Lung (tissue), 17 donors: ENCODE measurements at places on chromosomes 3 and 15. TPM values are rescaled to one million over a fixed set of nuclear protein-coding genes. Genes with fewer than 3 reads are reported as not detected.

- no peak for DNase-seq
Measured at GRCh38 chr3:100317912-100318311, 16.6 kb upstream of the NIT2 start.

DNA sequence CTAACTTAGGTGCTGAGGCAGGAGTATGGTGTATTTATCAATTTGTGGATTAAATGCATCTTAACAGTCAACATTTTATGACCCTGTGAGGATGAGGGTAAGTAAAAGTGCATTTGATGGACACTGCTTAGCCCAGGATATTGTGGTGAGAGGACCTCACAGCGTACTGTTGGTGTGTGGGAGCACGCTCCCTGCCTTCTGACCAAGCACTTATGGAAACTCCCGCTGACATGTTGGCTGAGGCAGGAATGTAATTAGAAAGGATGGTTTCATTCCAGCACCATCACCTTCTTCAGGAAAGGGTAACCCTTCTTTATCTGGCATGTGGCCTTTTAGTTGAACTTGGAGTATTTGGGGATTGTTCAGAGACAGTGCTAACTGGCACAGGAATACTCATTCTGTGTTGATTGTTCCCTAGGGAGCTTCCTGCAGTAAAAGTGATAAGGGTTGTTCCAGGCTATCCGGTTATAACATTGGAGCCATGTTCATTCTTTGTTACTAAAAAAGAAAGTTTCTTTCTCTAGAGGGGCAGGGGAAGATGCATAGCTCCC lies 11.7 kb upstream of the FSTL1 start:
- no peak for DNase-seq

- peak; percentile 62 for DNase-seq
Measured at GRCh38 chr15:55289011-55289745, 435 bp downstream of the RAB27A start.

- DNase-seq, result no peak
Measured at GRCh38 chr3:39280571-39280970, 735 bp upstream of the CX3CR1 start.

- no peak for DNase-seq
Measured at GRCh38 chr15:42088801-42089640, 5.3 kb downstream of the PLA2G4D start.

ZNF660 gene
- polyA plus RNA-seq, result 0.64 TPM

CCDC33 gene
- polyA plus RNA-seq, result 14.1 TPM

CFAP20DC gene
- 0.47 TPM for polyA plus RNA-seq

HES1 gene
- polyA plus RNA-seq, result 24.3 TPM

BUB1B gene
- 2.3 TPM for polyA plus RNA-seq

MDFIC2 gene
- polyA plus RNA-seq, result not detected

PARP3 gene
- 17.3 TPM for polyA plus RNA-seq

C2CD4A gene
- polyA plus RNA-seq, result 0.31 TPM
